CD8-positive, alpha-beta memory T cell (primary cell): ENCODE measurements at places on chromosomes 4 and X.

- no peak overlapping the region for H3K4me3 ChIP-seq
- no peaks in the 10 kb centered on the region for H3K36me3 ChIP-seq
- no peak overlapping the region for H3K27ac ChIP-seq
These were observed 11.3 kb downstream of the BMP2K start for GRCh38 chr4:78787392-78788006.

DNA sequence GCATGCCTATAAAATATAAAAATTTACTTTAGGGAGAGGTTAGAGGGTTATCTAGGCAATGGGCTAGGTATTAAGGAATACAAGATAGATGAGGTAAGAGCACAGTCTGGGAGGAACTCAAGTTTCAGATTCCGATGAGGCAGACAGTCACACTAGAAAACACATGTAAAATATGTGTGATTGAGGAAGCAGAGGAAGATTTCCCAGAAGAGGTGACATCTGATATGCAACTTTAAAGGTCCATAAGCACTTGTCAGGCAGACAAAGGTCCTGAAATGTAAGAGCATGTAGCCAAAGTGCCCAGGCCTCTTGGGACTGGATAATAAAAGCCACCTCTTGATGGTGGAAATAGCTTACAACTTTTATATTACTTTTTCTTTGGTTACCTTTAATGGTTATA lies 81.1 kb upstream of the AADAT start:
- no peaks in the 10 kb centered on the region for H3K4me1 ChIP-seq
- H3K36me3 ChIP-seq = no peaks in the 10 kb centered on the region
- H3K27ac ChIP-seq = no peak overlapping the region
- no peaks in the 10 kb centered on the region for H3K27me3 ChIP-seq
- H3K4me3 ChIP-seq = no peak overlapping the region

- no peak overlapping the region for H3K27ac ChIP-seq
- H3K36me3 ChIP-seq = no peaks in the 10 kb centered on the region
- H3K27me3 ChIP-seq = no peaks in the 10 kb centered on the region
- no peak overlapping the region for H3K4me3 ChIP-seq
- H3K4me1 ChIP-seq = no peaks in the 10 kb centered on the region
These were observed 96.5 kb upstream of the TCEAL2 start for GRCh38 chrX:102029026-102029425.

GRCh38 chr4:187415231-187415630 lies 580.3 kb upstream of the ZFP42 start:
- no peaks in the 10 kb centered on the region for H3K27me3 ChIP-seq
- H3K4me3 ChIP-seq = no peak overlapping the region
- no peak overlapping the region for H3K27ac ChIP-seq
- no peaks in the 10 kb centered on the region for H3K36me3 ChIP-seq

- H3K27me3 ChIP-seq = no peaks in the 10 kb centered on the region
- H3K4me3 ChIP-seq = no peak overlapping the region
- H3K36me3 ChIP-seq = no peaks in the 10 kb centered on the region
- no peak for DNase-seq
- H3K27ac ChIP-seq = no peak overlapping the region
These were observed 2.7 kb upstream of the MAP3K15 start for GRCh38 chrX:19517965-19518364.

- no peak for DNase-seq
- no peak overlapping the region for H3K4me3 ChIP-seq
- H3K27ac ChIP-seq = no peak overlapping the region
- H3K4me1 ChIP-seq = peaks cover 9% of the 10 kb centered on the region
- no peaks in the 10 kb centered on the region for H3K27me3 ChIP-seq
These were observed 4.0 kb downstream of the C4orf46 start for GRCh38 chr4:158667651-158668198.

DNA sequence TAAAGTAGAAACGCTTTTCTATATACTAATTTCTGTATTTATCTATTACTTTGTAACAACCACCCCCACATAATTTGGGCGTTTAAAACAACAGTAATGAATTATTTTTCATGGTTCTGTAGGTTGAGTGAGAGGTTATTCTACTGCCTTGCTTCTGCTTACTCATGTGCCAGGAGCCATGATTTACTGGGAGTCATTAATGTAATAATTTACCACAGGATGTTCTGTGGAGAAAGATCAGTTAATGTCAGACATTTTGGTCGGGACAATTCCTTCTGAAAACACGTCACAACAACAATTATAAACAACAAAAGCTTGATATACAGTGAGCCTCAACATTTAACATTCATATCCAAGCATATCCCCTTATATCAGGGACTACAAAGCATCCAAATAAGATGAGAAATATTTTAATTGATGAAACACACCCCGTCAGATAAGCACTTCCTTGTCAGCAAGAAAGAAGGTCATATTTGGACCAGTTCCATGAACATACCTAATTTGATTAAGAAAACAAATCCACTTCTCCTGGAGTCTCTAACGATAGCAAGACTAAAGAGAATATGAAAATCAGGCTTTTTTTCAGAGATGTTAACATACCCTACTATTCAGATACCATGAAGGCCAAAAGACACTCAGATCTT lies 238.5 kb downstream of the PRDM5 start:
- H3K27ac ChIP-seq = no peak overlapping the region
- H3K4me3 ChIP-seq = no peak overlapping the region
- DNase-seq = no peak
- no peaks in the 10 kb centered on the region for H3K36me3 ChIP-seq
- H3K4me1 ChIP-seq = no peaks in the 10 kb centered on the region

- no peak overlapping the region for H3K4me3 ChIP-seq
- no peaks in the 10 kb centered on the region for H3K36me3 ChIP-seq
- no peak for DNase-seq
These were observed 1.0 kb upstream of the OTOP1 start for GRCh38 chr4:4227510-4228355.

- no peak overlapping the region for H3K4me3 ChIP-seq
- H3K27me3 ChIP-seq = no peaks in the 10 kb centered on the region
These were observed 41.6 kb downstream of the TMEM165 start for GRCh38 chr4:55437356-55437796.

- no peaks in the 10 kb centered on the region for H3K36me3 ChIP-seq
- no peaks in the 10 kb centered on the region for H3K27me3 ChIP-seq
- no peak overlapping the region for H3K27ac ChIP-seq
- no peak overlapping the region for H3K4me3 ChIP-seq
These were observed 196.2 kb downstream of the SNCA start for GRCh38 chr4:89640620-89641366.

DNA sequence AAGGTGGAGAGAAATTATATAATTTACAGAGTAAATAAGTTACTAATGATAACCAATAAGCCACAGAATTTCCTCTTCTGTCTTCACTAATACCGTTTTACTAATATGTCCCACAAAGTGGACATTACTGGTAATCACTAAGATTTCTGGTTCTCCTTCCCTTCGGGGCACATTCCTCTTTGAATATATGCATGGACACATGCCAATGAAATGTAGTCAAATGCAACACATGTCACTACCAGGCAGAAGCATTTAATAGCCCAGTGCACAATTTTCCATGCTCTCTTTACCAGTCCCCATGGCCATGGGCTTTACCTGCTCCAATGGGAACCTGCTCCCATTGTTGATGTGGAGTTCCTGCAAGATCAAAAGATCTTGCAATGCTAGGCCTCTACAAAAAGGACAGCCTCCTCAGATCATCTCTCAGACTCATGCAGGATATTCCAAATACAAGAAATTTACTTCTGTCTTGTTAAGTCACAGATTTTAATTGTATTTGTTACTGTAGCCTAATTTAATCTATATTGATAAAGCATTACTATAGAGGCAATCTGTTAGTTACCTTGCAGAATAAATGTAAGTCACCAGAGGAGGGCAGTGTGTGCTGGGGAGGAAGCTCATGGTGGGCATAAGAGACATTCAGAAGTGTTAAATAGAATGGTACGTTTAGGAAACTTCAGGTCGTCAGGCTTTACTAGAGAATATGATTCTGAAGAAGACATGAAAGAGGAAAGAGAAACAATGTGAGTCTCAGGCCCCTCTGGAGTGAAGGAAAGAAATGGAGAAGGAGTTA lies 37.1 kb upstream of the INPP4B start:
- no peak overlapping the region for H3K4me3 ChIP-seq
- no peak for DNase-seq
- no peaks in the 10 kb centered on the region for H3K36me3 ChIP-seq
- no peak overlapping the region for H3K27ac ChIP-seq
- H3K4me1 ChIP-seq = no peaks in the 10 kb centered on the region

GRCh38 chr4:111717921-111718320 lies 427.3 kb upstream of the FAM241A start:
- no peak for DNase-seq
- H3K27ac ChIP-seq = no peak overlapping the region
- H3K36me3 ChIP-seq = no peaks in the 10 kb centered on the region
- H3K4me3 ChIP-seq = no peak overlapping the region
- no peaks in the 10 kb centered on the region for H3K4me1 ChIP-seq

DNA sequence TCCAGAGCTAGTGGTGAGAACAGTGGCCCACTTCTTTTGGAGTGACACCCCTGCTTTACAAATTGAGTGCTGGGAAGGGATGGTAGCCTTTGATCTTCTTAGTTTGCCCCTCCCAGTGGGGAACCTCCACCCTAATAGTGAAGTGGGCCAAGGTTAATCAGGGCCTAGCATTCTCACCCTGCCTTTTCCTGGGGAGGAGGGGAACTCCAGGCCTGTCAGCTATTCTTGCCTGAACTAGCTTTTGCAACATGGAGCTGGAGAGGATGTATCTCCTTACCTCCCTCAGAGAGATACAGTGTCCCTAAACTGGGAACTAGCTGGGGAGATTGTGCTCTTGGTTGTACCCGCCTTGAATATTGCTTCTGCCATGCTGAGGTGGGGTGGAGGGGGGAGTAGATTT lies 20.6 kb downstream of the PHKA1 start:
- H3K4me3 ChIP-seq = no peak overlapping the region
- DNase-seq = no peak
- no peak overlapping the region for H3K27ac ChIP-seq

GRCh38 chrX:26651755-26652154 lies 435.8 kb downstream of the MAGEB5 start:
- no peak for DNase-seq
- no peaks in the 10 kb centered on the region for H3K27me3 ChIP-seq
- H3K4me1 ChIP-seq = no peaks in the 10 kb centered on the region
- H3K36me3 ChIP-seq = no peaks in the 10 kb centered on the region
- H3K27ac ChIP-seq = no peak overlapping the region

- no peak for DNase-seq
- peak overlapping the region; percentile 69 for H3K27ac ChIP-seq
- no peaks in the 10 kb centered on the region for H3K27me3 ChIP-seq
- no peaks in the 10 kb centered on the region for H3K36me3 ChIP-seq
- H3K4me3 ChIP-seq = peak overlapping the region; percentile 65
- peaks cover 50% of the 10 kb centered on the region for H3K4me1 ChIP-seq
These were observed 869 bp upstream of the ADD1 start for GRCh38 chr4:2842687-2843262.

GRCh38 chr4:87399148-87399547 lies 8.2 kb upstream of the HSD17B11 start:
- no peak overlapping the region for H3K27ac ChIP-seq
- no peaks in the 10 kb centered on the region for H3K4me1 ChIP-seq
- no peaks in the 10 kb centered on the region for H3K27me3 ChIP-seq
- H3K4me3 ChIP-seq = no peak overlapping the region
- no peaks in the 10 kb centered on the region for H3K36me3 ChIP-seq

- no peak overlapping the region for H3K27ac ChIP-seq
- H3K36me3 ChIP-seq = no peaks in the 10 kb centered on the region
- H3K27me3 ChIP-seq = no peaks in the 10 kb centered on the region
- no peaks in the 10 kb centered on the region for H3K4me1 ChIP-seq
These were observed 25.5 kb upstream of the MAN2B2 start for GRCh38 chr4:6549445-6549844.

DNA sequence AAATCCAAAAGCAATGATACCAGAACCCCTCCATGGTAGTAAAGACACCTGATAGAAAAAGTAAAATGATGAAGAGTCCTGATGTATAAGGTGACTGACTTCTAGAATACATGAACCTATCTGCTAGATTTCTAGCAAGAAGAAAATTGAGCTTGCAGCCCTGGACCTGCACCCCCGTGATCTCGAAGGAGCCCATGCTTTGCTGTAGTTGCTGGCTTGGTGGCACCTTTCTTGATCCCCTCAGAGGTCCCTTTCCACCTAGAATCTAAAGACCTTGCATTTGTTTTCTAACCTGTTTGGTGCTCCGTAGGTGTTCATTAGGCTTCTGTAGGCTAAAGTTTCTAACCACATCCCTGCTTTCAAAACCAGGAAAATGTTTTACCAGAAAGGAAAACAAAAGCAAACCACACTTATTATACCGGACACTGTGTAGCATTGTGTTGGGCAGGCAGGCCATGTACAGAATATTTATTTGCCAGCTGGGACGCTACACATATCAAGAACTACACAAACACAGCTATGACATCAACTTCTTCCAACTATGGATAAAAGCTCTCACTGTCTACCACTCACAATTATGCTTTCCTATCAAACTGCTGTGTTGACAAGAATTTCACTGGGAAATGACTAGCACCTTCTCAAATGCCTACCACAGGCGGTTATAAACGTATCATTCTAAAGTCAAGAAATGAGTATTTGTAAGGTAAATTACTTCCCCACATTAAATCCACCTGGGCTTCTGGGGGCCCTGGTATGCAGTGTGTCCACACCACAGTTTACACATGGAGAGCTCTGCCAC lies 316.2 kb downstream of the UNC5C start:
- no peak overlapping the region for H3K4me3 ChIP-seq
- H3K27ac ChIP-seq = no peak overlapping the region
- no peaks in the 10 kb centered on the region for H3K36me3 ChIP-seq
- H3K4me1 ChIP-seq = no peaks in the 10 kb centered on the region
- DNase-seq = no peak

DNA sequence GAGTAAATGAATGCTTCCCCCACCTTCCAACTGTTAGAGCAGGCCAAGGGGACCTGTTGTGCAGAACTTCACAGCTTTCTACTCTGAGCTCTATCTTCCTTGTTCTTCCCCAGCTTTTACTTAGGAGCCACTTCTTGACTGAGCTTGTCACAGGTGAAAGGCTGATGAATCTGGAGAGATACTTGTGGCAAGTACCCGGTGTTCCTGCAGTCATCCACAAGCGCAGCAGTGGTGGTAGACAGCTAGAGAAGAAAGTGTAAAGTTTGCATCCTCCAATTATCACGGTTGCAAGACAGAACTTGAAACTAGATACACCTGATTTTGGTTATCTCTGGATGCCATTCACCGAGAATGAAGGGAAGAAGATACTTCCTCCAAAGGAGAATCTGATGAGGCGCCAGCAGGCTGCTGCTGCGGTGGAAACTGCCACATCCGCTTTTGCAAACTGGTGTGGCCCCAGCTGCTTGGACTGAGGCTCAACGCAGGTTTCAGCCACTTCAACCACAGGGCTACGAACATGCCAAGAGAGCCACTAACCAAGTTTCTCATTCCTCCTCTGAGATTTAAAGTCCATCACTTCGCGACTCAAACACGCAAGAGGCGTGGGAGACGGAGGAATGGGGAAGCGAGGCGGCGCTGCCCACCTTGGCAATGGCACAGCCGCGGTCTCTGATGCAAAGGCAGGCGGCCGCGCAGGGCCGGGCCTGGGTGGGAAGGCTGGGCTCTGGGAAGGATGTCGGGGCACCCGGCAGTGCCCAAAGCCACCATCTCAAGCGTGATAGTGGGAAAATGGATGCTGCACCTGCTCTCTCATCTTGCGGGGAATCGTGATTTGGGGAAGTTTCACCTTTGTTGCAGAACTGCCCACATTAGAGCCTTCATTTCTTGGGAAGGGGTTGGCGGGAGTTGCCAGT lies 1.3 kb upstream of the FHIP1A start:
- H3K27me3 ChIP-seq = peaks cover 4% of the 10 kb centered on the region
- peaks cover 15% of the 10 kb centered on the region for H3K4me1 ChIP-seq
- DNase-seq = peak; percentile 23
- no peaks in the 10 kb centered on the region for H3K36me3 ChIP-seq

GRCh38 chr4:165873298-165874071 lies 448 bp downstream of the TLL1 start:
- no peak for DNase-seq
- H3K4me1 ChIP-seq = no peaks in the 10 kb centered on the region
- H3K4me3 ChIP-seq = no peak overlapping the region
- no peak overlapping the region for H3K27ac ChIP-seq
- peaks cover 11% of the 10 kb centered on the region for H3K27me3 ChIP-seq
- H3K36me3 ChIP-seq = no peaks in the 10 kb centered on the region
